ENCODE measurements at places on chromosomes 3 and 15. TPM values are rescaled to one million over a fixed set of nuclear protein-coding genes. Genes with fewer than 3 reads are reported as not detected.

Gene GADL1
- total RNA-seq: not detected

Gene RTP3
- total RNA-seq: 0.07 TPM

Gene SIDT1
- not detected for total RNA-seq

Gene ATP10A
- not detected for total RNA-seq
